ENCODE measurements at places on chromosomes 11 and 22.

- DNase-seq, result no peak
Observed at GRCh38 chr22:35977136-35977535, 51.5 kb downstream of the RBFOX2 start.

- peak; percentile 6 for DNase-seq
Observed at GRCh38 chr11:115324581-115325432, 179.4 kb downstream of the CADM1 start.

GRCh38 chr11:63853476-63853875 lies 14.6 kb downstream of the MARK2 start:
- DNase-seq, result no peak

DNA sequence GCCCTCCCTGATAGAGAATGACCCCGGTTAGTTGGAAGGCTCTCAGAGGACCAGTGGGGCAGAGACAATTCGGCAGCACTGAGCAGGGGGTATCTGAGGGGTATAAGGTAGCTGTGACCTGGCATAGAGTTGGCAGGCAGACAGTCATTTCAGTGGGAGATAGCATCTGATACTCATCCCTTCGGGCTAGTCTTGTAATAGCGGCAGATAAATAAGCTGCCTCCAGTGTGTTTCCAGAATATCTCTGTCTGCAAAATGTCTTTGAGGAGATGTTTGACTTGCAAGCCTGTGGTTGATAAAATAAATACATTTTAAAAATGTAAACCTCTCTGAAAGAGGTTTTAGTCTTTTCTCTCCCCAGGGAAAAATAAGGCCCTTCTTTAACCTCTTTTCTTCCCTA lies 54.2 kb downstream of the TEAD1 start:
- DNase-seq, result no peak

DNA sequence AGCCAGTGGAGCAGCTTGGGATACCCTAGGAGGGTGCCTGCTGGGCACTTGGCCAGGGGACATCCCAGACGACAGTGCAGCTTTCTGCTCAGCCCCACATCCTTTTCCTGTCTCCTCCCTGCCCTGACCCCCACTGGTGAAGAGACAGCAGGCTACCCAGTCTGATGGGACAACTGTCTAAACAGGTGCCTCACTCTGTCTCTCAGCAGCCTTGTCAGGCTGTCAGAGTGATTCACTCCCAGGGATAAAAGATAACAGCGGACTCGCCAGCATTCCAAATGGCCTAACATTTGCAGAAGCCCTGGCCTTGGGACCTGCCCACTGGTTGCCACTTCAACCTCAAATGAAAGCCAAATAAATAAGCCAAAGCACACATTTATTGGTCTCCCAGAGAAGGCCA lies 318.6 kb upstream of the PLET1 start:
- no peak for DNase-seq

- DNase-seq, result no peak
Observed at GRCh38 chr11:96817482-96818399, 427.9 kb downstream of the JRKL start.

DNA sequence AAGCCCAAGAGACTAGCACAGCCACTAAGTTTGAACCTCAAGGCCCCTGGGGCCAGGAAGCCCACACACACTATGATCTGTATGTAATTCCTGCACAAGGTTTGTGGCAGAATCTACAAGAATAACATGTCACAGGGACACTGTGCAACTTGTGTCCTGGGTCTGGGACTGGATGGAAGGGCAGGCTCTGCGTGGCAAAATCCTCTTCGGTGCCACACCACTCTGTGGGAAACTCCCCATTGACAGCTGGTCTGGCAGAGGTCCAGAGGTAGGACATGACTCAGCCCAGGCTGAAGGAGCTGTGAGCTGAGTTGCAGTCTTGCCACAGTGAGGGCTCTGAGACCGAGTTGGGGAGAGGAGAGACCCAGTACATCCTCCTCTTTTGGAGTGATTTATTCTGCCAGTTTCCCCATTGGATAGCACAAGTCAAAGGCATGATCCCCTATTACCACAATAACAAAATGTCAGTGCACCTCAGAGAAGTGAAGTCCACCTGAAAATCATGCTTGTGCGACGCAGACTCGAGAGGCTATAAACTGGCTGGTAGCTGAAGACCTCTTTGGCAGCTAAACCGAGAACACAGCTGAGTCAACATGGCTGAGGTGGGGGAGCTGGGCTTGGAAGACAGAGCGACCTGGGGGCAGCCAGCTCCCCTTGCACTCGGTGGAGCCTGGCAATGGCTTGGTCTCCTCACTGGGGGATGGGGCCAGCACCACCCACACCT lies 23.3 kb upstream of the SERPIND1 start:
- DNase-seq, result peak; percentile 51

- no peak for DNase-seq
Observed at GRCh38 chr22:48265000-48265625, 1502.7 kb downstream of the TBC1D22A start.

DNA sequence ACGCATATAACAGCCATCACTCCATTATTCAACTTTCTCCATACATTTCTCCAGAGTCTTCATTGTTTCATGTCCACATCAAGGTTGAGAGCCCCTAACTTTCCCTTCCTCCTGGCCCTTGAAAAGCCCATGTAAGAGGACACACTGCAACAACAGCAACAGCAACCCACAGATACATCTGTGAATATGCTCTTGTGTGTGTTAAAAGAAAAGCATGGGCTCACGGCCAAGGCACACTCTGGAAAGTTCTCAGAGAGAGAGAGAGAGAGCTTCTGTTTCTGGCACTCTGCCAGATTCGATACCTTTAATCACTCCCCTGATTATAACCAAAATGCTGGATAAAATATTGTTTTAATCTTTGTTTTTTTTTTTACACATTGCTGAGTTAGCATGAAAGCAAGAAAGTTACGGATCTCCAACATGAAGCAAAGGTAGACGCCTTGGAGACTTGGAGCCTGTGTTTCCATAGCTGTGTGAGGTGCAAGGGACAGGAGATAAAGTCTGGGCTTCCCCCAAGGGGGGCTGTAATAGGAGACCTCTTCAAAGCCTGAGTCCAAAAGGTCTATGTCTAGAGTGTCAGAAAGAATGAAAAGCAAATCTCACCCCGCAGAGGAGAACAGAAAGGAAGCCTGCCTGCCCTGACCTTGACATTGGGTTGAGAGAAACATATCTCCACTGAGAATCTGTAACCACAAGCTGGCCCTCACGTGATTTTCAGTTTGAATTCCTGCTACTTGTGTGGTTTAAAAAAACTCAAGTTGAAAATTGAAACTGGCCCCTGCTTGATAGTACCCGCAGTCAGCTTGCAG lies 33.7 kb upstream of the MPPED1 start:
- no peak for DNase-seq

All from stimulated activated naive CD8-positive, alpha-beta T cell treated with anti-CD3 and anti-CD28 coated beads, Interleukin-15, amount 100 ng/mL, for 72 hours (primary cell).